Uterus (tissue), 4 donors: ENCODE measurements at places on chromosomes 4 and X. TPM values are rescaled to one million over a fixed set of nuclear protein-coding genes. Genes with fewer than 3 reads are reported as not detected.

DNA sequence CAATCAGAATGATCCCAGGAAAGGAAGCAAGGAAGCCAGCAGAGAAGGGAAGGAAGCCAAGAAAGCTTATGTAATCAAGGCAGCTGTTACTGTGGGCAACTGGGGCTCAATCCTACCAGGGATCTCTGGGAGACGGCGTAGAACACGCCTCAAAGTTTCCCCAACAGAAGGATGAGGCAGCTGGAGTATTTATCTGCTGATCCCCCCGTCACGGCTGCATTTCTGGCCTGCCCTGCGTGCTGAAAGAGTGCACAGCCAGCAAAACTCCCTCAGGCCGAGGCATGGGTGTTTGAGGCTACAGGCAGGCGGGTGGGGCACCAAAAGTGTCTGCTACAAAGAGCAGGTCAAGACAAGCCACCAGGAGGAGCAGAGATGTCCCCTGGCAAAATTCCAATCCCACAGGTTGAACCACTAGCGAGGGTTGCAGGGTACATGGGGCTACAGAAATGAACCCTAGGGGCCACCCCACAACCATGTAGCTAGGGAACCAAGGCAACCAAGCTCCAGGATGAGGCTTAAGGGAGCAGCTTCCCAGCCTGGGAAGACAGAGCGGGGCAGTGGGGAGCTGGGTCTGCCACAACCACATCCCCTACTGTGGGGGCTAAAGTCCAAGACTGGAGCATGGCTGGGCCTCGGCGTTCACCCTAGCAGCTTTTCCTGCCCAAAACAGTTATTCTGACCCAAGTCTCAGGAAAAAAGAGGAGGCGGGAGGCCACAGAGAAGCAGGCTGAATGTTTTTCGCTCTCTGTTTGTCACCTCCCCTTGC, 113.4 kb downstream of the BCOR start:
- H3K36me3 ChIP-seq = no peaks in the 10 kb centered on the region
- no peak overlapping the region for H3K27ac ChIP-seq
- no peaks in the 10 kb centered on the region for H3K4me1 ChIP-seq
- peak; percentile 19 for DNase-seq
- H3K27me3 ChIP-seq = no peaks in the 10 kb centered on the region

CXCL3 gene
- total RNA-seq = 0.62 TPM

UGT2B11 gene
- total RNA-seq = not detected

DNA sequence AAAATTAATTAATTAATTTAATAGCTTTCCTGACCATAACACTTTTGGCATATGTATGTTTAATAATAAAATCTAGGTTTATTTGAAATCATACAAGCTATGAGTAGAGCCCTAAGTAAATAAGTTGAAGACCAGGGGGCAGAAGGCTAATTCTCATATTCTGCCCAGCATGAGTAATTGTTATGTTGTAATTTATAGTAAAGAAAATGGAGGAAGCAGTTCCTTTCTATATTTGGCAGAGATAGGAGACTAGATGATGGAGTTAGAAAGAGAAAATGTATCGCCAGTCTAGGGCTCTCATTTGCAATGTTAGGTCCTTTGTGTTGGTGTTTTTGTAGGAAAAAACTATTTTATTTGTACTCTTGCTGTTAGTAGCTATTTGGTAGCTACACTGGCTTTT, 89.1 kb downstream of the FNIP2 start:
- no peaks in the 10 kb centered on the region for H3K4me1 ChIP-seq
- H3K4me3 ChIP-seq = no peak overlapping the region
- H3K36me3 ChIP-seq = no peaks in the 10 kb centered on the region
- no peak for DNase-seq

MAML3 gene
- 9.0 TPM for total RNA-seq

DNA sequence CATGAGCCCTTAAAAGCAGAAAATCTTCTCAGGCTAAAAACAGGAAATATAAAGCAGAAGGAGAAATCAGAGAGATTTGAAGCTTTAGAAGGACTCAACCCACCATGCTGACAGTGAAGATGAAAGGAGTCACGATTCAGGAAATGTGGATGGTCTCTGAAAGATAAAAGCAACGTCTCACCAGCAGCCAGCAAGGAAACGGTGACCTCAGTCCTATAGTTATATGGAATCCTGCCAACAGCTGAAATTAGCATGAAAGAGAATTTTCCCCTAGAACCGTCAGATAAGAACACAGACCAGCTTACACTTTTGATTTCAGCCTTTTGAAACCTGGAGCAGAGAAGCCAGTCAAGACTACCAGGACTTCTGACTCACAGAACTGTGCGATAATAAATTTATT, 715.7 kb upstream of the HTR2C start:
- H3K27ac ChIP-seq = no peak overlapping the region
- H3K27me3 ChIP-seq = no peaks in the 10 kb centered on the region
- H3K36me3 ChIP-seq = no peaks in the 10 kb centered on the region
- no peak for DNase-seq
- no peaks in the 10 kb centered on the region for H3K4me1 ChIP-seq
- no peak overlapping the region for H3K4me3 ChIP-seq
